ENCODE measurements at places on chromosomes 2 and 18.

DNA sequence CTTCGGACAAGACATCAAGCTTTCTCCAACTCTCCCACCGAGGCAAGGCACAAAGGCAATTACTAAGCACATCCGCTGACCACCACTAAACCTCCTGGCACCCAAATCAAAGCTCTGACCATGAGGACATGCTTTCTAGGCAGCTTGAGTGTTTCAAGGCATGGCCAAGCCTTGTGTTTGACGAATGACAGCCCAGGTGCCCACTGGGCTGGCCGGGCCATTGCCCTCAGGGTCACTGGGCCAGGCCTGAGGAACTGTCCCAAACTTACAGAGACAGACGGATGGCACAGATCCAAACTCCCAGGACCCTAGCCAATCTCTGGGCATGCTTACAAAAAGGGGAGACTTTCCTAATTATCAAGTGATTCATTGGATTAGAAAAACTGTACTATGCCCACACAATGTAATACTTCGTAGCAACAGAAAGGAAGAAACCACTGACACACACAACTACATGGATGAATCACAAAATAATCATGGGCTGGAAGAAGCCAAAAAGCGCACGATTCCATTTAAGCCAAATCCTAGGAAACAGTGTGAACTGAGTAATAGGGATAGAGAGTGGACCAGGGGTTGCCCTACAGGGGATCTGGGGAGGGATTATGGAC, 20.2 kb downstream of the CRACDL start:
- peaks cover 22% of the 10 kb centered on the region for H3K4me1 ChIP-seq
- H3K27me3 ChIP-seq: no peaks in the 10 kb centered on the region
- H3K4me3 ChIP-seq: no peak overlapping the region
- no peak overlapping the region for H3K27ac ChIP-seq
- no peak for DNase-seq
- no peaks in the 10 kb centered on the region for H3K36me3 ChIP-seq

GRCh38 chr2:6827566-6828298, 38.0 kb downstream of the CMPK2 start:
- H3K4me1 ChIP-seq: no peaks in the 10 kb centered on the region
- H3K4me3 ChIP-seq: no peak overlapping the region
- no peaks in the 10 kb centered on the region for H3K36me3 ChIP-seq
- DNase-seq: no peak
- no peak overlapping the region for H3K27ac ChIP-seq

- no peaks in the 10 kb centered on the region for H3K27me3 ChIP-seq
- H3K36me3 ChIP-seq: no peaks in the 10 kb centered on the region
Measured at GRCh38 chr2:37802899-37803379, 122.1 kb upstream of the RMDN2 start.

DNA sequence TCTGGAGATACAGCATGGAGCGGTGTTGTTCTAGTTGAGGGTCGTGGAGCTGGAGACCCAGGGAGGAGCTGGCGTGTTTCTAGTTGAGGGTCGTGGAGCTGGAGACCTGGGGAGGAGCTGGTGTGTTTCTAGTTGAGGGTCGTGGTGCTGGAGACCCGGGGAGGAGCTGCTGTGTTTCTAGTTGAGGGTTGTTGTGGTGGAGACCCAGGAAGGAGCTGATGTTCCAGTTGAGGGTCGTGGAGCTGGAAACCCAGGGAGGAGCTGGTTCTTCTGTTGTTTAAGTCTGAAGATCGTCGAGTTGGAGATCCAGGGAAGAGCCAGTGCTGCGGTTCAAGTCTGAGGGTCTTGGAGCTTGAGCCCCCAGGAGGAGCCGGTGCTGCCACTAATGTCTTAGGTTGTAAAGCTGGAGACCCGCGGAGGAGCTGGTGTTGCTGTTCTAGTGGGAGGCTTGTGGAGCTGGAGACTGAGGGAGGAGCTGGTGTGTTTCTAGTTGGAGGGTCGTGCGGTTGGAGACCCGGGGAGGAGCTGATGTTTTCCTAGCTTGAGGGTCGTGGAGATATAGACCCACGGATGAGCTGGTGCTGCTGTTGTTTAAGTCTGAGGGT, 155.3 kb downstream of the RTP5 start:
- no peaks in the 10 kb centered on the region for H3K36me3 ChIP-seq
- no peak for DNase-seq
- no peak overlapping the region for H3K27ac ChIP-seq
- H3K4me1 ChIP-seq: no peaks in the 10 kb centered on the region
- H3K27me3 ChIP-seq: peaks cover 47% of the 10 kb centered on the region

GRCh38 chr2:112035786-112036185, 19.3 kb upstream of the TMEM87B start:
- no peak overlapping the region for H3K4me3 ChIP-seq
- no peaks in the 10 kb centered on the region for H3K36me3 ChIP-seq
- H3K4me1 ChIP-seq: peaks cover 30% of the 10 kb centered on the region
- no peak overlapping the region for H3K27ac ChIP-seq
- no peak for DNase-seq

DNA sequence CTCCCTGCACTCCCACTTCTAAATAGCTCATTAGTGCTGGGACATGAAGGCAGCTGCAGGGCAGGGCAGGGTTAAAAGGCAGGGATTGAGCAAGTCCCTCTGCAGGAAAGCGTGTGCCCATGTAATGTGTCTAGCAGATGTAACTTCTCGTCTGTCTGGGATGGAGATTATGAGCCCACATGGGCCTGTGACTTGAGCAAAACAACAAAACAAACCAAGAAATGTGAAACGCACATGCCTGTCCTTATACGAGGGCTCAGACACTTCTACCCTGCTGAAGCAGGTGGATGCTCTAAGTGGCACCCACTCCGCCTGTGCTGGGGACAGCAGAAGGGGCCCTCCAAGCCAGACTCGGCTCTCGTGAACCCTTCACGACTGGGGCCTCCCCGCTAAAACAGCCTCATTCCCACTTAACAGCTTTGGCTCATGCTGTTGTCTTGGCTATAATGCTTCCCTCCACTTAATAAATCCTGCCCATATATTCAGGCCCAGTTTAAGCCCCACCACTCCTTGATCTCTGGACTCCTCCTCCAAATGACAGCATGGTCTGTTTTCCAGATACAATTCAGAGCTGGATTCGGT, 40.9 kb downstream of the TMEM247 start:
- no peaks in the 10 kb centered on the region for H3K27me3 ChIP-seq
- no peaks in the 10 kb centered on the region for H3K4me1 ChIP-seq
- no peaks in the 10 kb centered on the region for H3K36me3 ChIP-seq
- no peak for DNase-seq
- H3K27ac ChIP-seq: no peak overlapping the region

Data from HCT116 (cell line).